Fibroblast of skin of right quadriceps (primary cell): ENCODE measurements at places on chromosomes 1 and 21.

GRCh38 chr1:225877580-225877979, 4.6 kb downstream of the TMEM63A start:
- peak; percentile 17 for DNase-seq

GRCh38 chr21:15763359-15763758, 33.6 kb downstream of the USP25 start:
- DNase-seq: no peak

DNA sequence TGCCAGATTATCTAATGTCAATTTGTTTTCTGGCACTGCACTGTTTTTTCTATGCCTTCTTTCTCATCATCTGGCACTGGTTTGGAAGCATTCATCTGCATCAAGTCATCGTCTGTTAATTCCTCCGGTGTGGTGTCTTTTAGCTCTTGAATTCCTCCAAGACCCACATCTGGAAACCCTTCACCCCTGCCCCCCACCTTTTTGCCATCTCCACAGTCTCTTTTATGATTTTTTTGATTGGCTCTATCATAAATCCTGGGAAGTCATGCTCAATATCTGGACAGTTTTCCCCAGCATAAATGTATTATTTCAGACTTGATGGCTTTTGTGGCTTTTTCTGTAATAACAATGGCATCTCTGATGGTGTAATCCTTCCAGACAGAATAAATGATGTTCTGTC, 10.4 kb upstream of the KCNK1 start:
- peak; percentile 66 for DNase-seq

DNA sequence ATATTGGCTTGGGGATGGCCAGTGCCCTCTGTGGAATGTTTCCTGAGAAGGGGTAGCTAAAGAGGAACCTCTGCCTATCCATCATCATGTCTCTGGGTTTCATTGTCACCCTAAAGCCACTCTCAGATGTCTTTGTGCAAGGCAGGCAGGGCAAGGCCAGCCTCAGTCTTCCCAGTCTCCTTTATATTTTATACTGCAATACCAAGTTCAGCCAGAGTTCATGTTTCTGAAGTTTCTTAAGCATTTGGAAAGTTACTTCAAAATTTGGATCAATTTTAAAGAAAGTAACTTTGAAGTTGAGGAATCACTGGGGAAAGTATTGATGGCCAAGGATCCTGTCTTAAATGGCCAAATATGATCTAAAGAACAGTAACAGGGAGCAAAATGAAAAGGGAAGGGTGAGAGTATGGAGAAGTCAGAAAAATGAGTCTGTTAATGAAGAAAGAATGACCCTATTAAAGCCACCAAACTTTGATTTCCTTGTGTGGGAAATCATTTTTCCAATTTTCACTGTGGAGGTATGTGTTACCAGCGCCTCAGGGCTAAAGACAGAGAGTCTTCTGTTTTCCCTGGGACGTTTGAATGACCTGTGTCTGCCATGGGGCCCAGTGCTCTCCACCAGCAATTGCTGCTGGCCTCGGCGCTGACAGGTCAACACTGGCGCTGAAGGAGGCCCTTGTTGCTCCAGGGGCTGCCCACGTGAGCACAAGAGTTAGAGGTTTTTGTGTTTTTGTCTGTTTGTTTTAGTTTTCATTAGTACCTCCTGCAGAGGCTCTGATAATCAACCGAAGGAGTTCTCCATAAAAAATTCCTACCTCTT, 93.9 kb downstream of the ATP5PO start:
- no peak for DNase-seq

DNA sequence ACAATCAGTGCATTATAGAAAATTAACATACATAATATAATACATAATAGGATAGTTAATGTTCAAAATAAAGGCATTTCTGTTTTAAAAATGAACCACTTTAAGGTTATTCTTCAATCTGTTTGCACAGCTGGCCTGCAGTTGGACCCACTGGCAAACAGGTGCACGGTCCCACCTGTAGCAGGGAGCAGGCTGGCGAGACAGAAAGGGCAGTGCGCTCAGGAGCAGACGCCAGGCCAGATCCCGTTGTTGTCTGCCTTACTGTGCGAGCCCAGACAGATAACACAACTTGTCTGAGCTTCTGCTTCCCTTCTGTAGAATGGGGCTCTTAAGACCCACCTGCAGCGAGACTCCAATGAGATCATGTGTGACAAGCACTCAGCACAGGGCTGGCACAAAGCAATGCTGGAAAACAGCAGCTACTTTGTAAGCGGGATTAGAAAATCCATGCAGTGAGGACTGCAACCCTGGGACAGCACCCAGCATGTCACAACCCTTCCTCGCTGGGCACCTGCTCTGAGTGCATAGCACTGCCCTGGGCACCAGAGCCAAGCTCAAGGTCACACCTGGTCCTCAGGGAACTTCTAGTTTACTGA, 33.5 kb downstream of the VPS26C start:
- DNase-seq: no peak

GRCh38 chr1:9882296-9882944, 27.6 kb downstream of the CTNNBIP1 start:
- DNase-seq: no peak

- peak; percentile 51 for DNase-seq
Measured at GRCh38 chr1:88973520-88974137, 18.8 kb downstream of the KYAT3 start.

DNA sequence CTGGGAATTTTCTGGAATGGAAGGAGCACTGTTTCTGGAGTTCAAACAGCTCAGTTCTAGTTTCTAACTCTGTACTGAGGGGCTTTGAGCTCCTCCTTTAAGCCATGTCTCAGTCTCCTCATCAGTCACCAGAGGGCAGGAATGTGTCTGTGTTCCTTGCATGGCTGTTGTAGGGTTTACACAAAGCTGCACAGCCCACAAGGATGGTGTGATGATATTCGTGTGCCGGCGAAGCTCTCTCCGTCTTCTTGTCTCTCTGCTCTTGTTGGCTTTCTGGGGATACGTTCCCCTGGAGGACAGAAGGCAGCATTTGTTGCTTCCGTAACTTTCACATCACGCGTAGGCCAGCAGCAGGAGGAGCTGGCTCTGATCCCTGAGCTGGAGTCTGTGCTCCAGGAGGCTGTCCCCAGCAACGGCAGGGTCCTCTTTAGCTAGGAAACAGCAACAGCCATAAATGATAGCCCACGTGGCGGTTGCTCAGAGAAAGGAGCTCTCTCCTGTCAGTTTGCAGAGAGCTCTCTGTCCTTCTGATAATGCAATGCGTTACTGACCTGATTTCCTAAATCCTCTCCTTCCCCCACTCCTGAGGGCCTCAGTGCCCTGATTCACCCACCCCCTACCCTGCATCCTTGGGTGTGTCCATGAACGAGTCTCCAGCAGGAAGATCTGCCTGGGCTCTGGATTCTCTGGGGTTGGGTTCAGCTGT, 189.2 kb upstream of the VAMP3 start:
- DNase-seq: no peak

DNA sequence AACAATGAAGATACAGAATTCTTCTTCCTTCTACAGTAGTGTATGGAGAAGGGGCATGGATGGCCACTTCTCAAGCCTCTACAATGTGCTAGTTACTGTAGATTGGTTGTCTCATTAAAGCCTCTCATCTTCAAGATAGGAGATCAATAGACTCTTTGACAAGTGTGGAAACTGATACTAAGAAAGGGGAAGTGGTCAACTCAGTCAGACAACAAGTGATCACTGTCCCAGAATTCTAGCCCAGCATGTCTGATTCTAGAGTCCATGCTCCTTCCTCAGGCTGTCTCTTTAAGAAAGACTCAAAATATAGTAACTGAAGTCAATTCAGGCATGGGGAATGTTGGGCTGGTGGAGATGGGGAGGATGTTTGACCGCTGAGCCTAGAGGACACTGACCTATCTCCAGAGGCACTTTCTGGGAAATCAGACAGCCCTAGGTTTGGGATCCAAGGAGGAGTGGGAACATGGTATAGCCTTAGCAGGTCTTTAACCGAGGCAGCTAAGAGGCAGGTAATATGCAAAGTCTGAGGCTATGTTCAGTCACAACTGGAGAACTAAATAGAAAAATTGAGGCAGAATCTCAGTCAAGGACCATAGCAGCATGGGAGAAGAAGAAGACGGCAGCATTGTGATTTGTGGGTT, 39.3 kb upstream of the EYA3 start:
- DNase-seq: no peak

DNA sequence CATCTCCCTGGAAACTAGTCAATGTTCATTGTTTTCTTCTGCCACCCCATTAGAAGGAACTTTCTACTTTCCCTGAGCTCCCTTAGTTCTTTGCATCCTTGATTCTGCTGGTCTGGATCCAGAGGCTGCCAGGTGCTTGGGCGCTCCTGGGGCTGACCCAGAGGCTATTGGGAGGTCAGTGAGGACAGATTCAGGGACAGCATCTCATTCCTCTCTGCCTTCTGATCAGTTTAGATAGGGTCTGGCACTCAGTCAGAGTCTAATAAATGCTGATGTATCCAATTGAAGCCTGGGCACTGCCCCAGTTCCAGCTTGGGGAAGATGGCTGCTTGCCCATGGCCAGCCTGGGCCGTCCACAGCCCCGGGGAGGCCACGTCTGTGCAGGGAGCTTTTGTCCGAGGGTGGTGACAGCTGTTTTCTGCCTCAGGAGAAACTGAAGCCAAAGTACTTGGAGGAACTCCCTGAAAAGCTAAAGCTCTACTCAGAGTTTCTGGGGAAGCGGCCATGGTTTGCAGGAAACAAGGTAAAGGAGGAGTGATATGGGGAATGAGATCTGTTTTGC, 2.3 kb downstream of the GSTM1 start:
- no peak for DNase-seq

DNA sequence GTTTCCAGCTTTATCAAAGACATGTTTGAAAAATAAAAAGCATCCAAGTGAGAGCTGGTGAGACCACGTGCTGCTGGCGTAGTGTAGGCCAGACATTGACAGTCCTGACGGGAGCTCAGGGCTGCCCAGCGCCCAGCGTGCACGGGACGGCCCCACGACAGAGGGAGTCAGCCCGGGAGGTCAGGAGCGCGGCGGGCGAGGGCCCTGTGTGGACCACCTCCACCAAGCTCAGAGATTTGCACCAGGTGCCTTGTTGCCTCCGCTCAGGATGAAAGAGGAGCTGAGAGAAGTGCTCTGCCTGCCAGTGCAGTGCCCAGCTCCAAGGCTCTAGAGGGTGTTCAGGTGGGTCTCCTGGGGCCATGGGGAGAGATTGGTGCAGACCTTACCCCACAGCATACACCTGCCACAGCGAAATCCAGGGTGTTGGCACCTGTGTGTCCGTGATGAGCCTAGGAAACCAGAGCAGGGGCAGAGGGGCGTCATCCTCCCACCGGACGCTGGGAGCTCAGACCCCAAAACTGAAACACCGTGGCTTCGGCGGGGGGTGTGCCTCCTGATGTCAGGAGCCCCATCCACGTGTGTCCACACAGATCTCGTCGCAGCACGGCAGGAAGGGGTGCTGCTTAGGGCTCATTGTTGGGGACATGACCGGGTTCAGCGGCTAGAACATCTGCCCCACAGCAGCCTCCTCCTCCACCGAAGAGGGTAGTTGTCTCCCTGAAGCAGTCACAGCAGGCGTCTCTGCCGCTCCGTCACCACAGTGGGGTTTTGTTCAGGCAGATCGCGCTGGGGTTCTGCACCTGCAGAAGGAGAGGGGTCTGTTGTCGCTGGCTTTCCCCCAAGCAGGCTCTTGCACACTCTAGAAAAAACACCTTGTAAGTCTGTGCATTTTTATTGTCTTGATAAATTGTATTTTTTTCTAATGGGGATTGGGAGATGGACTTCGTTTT, 64.2 kb downstream of the POFUT2 start:
- no peak for DNase-seq

- DNase-seq: peak; percentile 76
Measured at GRCh38 chr1:224427346-224427745, 7.3 kb downstream of the WDR26 start.

- DNase-seq: peak; percentile 43
Measured at GRCh38 chr21:43352568-43353281, 74.2 kb downstream of the SIK1 start.

- DNase-seq: peak; percentile 22
Measured at GRCh38 chr21:36347278-36347961, 27.4 kb downstream of the MORC3 start.

DNA sequence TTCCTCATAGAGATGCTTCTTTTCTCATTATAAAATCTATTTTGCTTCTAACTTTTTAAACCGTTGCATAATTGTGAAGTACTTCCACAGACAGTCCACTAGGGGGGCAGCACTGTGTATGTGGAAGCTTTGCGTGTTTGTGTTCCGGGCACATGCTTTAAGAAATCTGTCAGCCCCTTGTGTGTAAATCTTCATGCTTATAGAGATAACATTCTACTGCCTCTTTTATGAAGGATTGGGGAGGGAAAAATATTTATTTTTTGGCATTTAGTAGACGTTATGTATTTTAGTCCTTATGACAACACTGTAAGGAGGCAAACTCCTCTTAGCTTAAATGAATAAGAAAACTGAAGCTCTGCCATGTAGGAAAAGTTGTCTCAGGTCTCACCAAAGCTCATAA, 157.3 kb upstream of the PTGFR start:
- peak; percentile 40 for DNase-seq

GRCh38 chr1:68112835-68113243, 62.4 kb upstream of the DIRAS3 start:
- DNase-seq: peak; percentile 80

GRCh38 chr1:13702425-13703127, 2.6 kb downstream of the PRDM2 start:
- no peak for DNase-seq

GRCh38 chr1:156666862-156667609, 10.2 kb downstream of the NES start:
- DNase-seq: no peak

- DNase-seq: no peak
Measured at GRCh38 chr1:217180443-217180842, 450.4 kb downstream of the GPATCH2 start.

DNA sequence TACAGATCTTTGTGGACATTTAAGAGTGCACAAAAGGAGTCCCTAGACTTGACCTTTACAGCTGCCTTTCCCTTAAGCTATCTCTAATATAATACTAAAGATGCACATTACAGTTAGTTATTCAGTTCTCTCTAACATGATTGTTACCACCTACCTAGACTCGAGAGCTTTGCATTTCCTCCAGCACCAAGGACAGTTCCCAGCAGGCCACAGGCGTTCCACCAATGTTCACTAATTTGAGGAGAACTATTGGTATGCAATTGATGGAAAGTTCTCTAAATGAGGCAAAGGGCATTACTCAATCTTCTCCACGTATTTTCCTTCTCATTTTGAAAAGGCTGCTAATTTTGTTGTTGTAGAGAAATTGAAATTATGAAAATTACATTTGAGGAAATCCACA, 5.4 kb upstream of the NTNG1 start:
- peak; percentile 73 for DNase-seq

- DNase-seq: no peak
Measured at GRCh38 chr1:169115891-169116585, 9.5 kb downstream of the ATP1B1 start.

DNA sequence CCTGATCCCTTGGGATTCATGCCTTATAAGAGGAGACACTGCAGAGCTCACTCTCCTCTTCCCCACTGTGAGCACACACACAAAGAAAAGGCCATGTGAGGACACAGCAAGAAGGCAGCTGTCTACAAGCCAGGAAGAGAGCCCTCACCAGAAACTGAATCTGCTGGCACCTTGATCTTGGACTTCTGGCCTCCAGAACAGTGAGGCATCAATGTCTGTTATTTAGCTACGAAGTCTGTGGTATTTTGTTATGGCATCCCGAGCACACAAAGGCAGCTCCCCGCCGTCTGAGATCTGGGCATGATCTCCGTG, 47.1 kb upstream of the RPL11 start:
- DNase-seq: no peak

GRCh38 chr1:23366598-23366997, 3.0 kb downstream of the ZNF436 start:
- DNase-seq: no peak
